ENCODE measurements at places on chromosomes 12 and 14.

DNA sequence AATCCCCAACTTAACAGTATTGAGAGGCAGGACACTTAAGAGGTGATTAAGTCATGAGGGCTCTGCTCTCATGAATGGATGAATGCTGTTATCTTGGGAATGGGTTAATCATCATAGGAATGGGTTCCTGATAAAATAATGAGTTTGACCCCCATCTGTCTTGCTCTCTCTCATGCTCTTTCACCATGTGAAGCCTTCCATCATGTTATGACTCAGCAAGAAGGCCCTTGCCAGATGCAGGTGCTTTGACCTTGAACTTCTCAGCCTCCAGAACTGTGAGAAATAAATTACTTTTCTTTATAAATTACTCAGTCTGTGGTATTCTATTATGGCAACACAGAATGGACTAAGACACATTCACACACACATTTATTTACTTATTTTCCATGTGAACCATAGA lies 89.0 kb upstream of the PPM1H start:
- no peak for DNase-seq

- no peak for DNase-seq
Observed at GRCh38 chr14:74491956-74492775, 939 bp downstream of the NPC2 start.

DNA sequence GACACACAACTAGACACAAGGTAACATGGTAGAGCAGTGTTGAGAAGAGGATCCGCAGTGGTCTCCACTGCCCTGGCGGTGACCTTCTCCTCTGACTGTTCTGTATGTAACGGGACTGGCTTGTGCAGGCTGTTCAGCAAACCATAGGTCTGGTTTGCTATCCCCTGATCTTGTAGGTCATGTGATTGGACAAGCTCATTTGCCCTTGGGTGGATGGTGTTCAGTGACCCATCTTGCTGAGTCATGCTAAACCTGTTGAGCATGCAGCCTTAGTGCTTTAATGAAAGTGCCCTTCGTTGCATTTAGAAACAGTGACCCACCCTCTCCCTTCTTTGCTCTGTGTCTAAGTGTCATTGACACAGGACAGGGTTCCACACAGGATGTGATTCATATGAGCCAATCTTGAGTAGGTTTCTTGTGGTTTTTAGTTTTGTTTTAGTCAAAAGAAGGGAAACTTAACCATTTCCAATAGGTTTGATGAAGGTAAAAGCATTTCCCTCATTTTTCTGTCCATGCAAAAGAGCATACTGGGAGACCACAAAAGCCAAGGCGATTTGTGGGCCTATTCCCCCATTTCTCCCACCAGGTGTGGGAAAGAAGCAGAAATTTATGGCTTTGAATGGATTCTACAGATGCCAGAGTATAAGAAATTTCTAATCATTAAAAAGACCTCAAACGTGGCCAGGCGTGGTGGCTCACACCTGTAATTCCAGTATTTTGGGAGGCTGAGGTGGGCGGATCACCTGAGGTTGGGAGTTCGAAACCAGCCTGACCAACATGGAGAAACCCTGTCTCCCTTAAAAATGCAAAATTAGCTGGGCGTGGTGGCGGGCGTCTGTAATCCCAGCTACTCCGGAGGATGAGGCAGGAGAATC lies 32.6 kb upstream of the HIF1A start:
- peak; percentile 16 for DNase-seq

DNA sequence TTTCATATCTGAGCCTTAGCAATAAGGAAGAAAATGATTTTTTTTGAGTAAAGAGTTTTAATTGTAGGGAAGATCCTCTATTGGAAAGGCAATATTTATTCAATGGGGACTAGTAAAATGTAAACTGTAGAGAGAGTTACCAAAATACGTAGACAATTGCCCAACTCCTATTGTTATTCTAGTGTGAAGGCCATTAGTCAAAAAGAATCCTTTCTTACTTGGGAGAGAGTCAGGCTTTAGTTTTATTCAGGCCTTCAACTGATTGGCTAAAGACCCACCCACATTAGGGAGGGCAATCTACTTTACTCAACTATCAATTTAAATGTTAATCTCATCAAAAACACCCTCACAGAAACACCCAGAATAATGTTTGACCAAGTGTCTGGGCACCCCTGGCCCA lies 485.8 kb upstream of the ATXN7L3B start:
- no peak for DNase-seq

- no peak for DNase-seq
Observed at GRCh38 chr14:73457924-73458182, 493 bp downstream of the NUMB start.

Data from stimulated activated CD4-positive, alpha-beta T cell treated with anti-CD3 and anti-CD28 coated beads, Interleukin-15, amount 100 ng/mL, for 1 hour (primary cell).